ENCODE measurements at places on chromosomes 12 and 14.

GRCh38 chr12:25725931-25726330, 172.8 kb upstream of the LMNTD1 start:
- no peak for DNase-seq
- peaks cover 15% of the 10 kb centered on the region for H3K27me3 ChIP-seq
- no peaks in the 10 kb centered on the region for H3K36me3 ChIP-seq
- no peak overlapping the region for H3K27ac ChIP-seq
- no peaks in the 10 kb centered on the region for H3K4me1 ChIP-seq

DNA sequence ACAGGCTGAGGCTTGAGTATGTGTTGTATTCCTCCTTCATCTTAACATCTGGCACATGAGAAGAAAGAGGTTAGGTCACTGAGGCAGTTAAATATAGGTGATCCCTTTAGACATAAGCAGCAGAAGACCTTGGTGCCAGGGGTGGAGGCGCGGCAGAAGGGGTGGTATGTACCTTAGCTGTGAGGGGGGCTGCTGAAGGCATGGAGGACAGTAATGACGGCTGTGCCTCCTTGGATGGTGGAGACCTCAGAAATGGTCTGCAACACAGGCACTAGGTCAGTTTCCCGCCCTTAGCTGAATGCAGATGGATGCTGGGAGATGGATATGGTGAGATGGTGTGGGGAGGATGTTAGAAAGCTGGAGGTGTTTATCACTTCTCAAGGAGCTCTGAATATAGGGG, 1.5 kb upstream of the PNMA1 start:
- no peak for DNase-seq
- peaks cover 23% of the 10 kb centered on the region for H3K4me1 ChIP-seq
- no peaks in the 10 kb centered on the region for H3K27me3 ChIP-seq
- peak overlapping the region; percentile 17 for H3K27ac ChIP-seq

DNA sequence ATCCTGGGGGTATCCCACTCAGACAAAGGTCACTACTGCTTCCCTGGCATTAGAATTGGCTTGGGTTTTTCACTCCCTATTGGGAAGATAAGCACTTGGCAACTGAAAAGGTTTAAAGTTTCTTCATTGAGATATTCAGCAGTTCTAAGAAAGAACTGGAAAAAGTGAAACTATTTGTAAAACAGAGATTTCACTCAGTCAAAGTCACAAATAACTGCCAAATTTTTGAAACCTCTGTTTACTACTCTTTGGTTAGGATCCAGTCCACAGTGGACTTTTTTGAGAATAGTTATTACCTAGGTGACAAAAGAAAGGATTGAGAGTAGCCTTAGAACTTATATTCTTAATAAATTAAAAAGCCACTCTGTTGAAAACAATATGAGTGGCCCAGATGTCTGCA, 84.8 kb downstream of the FIGNL2 start:
- no peak overlapping the region for H3K4me3 ChIP-seq
- H3K4me1 ChIP-seq, result no peaks in the 10 kb centered on the region
- no peaks in the 10 kb centered on the region for H3K36me3 ChIP-seq
- H3K27ac ChIP-seq, result no peak overlapping the region
- no peak for DNase-seq

DNA sequence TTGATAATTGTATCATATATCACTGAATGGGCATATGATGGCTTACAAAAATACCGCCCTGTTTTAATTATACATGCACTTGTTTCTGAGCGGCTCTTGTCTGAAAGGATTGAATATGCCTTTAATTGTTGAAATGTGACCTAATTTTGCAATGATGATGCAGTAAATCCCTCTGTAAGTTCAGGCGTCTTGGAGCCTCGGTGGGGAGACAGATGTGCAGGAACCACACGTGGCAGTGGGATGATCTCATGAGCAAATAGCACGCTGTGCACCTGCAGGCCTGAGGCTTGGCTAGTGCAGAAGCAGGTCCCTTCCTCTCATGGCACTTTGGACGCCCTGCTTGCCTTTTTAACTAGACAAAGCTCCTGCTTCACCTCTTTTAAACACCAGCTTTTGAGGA, 49.3 kb upstream of the ASPG start:
- H3K4me1 ChIP-seq, result no peaks in the 10 kb centered on the region
- DNase-seq, result no peak
- H3K4me3 ChIP-seq, result no peak overlapping the region
- no peak overlapping the region for H3K27ac ChIP-seq
- H3K27me3 ChIP-seq, result 0 out of 2 replicates have a peak, but pooled peaks cover 2% of the 10 kb centered on the region

DNA sequence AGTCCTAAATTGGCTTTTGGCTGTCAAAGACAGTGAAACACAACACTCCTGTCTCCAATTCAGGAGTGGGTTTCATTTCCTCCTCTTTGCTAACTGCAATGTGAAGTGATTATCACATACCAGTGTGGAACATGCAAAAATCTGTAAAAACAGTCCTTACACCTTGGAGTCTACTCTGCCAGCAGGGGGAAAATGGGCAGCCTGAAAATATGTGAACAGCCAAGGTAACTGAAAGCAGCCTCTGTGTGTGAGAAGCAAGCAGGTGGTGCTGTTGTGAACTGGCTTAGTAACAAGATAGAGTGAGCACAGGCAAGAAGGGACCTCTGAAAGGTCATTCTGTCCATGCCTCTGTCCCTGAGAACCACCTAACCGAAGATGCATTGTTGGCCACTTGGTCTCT, 6.0 kb downstream of the PRMT8 start:
- H3K27me3 ChIP-seq, result no peaks in the 10 kb centered on the region
- DNase-seq, result no peak
- H3K4me3 ChIP-seq, result no peak overlapping the region
- H3K27ac ChIP-seq, result no peak overlapping the region
- no peaks in the 10 kb centered on the region for H3K36me3 ChIP-seq

DNA sequence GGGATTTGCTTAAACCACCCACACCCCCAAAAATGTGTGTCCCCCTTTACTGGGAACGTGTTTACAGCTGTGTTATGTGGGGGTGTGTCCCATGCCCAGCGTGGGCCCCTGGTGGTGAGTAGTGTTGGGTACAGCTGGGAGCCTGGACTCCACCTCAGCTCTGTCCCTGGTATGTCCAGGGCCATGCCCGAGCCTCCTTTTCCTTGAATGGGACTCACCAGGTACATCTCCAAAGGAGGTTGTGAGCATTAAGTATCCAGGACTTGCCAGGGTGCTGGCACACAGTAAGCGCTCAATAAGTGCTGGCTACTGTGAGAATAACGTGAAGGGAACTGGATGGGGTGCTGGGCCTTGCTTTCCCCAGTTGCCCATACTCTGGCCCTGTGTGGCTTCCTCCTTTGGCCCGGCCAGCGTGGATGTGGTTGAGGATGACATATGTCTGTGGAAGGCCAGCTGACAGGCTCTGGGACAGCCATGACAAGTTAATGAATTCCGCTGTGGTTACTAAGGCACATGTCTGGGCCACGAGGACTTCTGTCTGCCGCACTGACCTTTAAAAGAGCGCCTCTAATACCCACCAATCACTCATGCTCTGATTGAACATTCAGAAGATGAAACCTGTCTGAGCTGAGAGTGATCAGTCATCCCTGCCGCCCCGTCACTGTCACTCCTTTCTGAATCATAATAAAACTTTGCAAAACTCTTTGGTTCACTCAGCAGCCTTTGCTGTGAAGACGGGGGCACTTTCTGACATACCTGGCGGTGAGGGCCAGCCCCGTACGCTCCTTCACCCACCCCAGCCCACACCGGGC, 74.7 kb downstream of the DIO3 start:
- no peak for DNase-seq
- no peaks in the 10 kb centered on the region for H3K4me1 ChIP-seq
- no peaks in the 10 kb centered on the region for H3K27me3 ChIP-seq
- no peak overlapping the region for H3K4me3 ChIP-seq
- no peaks in the 10 kb centered on the region for H3K36me3 ChIP-seq
- H3K27ac ChIP-seq, result no peak overlapping the region

DNA sequence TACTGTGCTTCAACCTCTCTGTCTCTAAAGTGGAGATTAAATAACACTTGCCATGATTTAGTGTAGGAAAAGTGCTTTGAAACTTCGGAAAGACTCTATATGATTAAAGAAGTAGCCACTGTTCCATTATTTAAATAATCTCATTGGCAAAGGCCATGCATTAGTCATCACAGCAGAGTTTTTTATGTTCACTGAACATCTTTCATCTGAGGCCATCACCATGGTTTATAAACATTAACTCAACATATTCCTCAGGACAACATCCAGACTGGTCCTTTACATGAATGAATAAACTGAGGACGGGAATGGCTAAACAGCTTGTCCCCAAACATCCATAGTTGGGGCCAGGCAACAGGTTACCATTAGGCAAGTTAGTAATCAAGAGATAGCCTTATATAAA, 124.6 kb upstream of the FRMD6 start:
- H3K4me1 ChIP-seq, result no peaks in the 10 kb centered on the region
- H3K4me3 ChIP-seq, result no peak overlapping the region
- no peak for DNase-seq
- H3K27ac ChIP-seq, result no peak overlapping the region
- H3K36me3 ChIP-seq, result no peaks in the 10 kb centered on the region

- DNase-seq, result no peak
- no peaks in the 10 kb centered on the region for H3K27me3 ChIP-seq
- H3K27ac ChIP-seq, result no peak overlapping the region
- H3K4me3 ChIP-seq, result no peak overlapping the region
These were observed 504.7 kb downstream of the LRFN5 start for GRCh38 chr14:42111355-42111754.

GRCh38 chr12:52055731-52056711, 4.8 kb downstream of the NR4A1 start:
- DNase-seq, result no peak
- no peak overlapping the region for H3K4me3 ChIP-seq
- no peaks in the 10 kb centered on the region for H3K4me1 ChIP-seq
- no peaks in the 10 kb centered on the region for H3K27me3 ChIP-seq
- H3K27ac ChIP-seq, result no peak overlapping the region

DNA sequence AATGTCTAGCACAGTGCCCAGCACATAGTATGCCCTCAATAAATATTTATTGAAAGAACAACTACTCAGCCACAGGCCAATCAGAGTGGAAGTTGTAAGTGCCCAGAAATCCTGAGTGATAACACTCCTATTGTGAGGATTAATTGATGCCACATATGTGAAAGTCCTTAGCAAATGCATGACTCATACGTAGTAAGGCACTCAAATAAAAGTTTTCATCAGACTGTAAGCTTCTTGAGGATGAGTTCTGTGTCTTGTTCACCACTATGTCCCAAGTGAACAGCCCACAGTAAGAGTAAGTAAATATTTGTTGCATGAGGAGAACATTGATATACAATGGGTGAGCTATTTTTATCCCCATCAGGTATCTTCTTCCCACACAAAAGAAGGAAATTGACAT, 24.7 kb upstream of the ANO6 start:
- peaks cover 11% of the 10 kb centered on the region for H3K4me1 ChIP-seq
- no peak for DNase-seq
- H3K27ac ChIP-seq, result peak overlapping the region; percentile 10
- no peaks in the 10 kb centered on the region for H3K36me3 ChIP-seq

DNA sequence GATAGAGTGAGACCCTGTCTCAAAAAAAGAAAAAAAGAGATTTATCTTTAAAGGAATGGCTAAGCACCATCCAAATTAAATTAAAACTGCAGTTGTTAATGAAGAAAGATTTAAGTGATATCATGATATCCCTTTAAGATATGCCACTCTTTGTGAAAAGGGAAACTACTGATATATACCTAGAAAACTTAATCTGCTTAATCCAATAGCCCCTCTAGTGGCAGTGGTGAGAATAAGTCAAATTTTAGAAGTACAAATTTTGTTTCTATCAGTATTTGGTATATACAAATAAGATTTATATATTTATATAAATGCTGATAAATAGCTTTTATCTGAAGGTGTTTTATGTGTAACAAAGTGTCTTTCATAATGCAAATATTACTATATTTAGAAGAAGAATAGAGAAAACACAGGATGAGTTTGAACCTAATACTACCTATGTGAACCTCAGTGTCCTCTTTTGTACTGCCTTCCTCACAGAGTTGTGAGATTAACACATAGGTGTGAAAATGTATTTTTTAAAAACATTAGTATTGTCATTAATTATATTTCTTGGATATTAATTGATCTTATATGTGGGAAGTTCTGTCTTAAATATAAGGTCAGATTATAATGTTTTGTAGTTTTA, 51.4 kb upstream of the GARIN2 start:
- no peak for DNase-seq
- no peak overlapping the region for H3K4me3 ChIP-seq
- H3K36me3 ChIP-seq, result peaks cover 3% of the 10 kb centered on the region

GRCh38 chr12:81208187-81208911, 130.5 kb downstream of the ACSS3 start:
- no peaks in the 10 kb centered on the region for H3K36me3 ChIP-seq
- H3K4me1 ChIP-seq, result no peaks in the 10 kb centered on the region
- no peak overlapping the region for H3K27ac ChIP-seq

- H3K4me1 ChIP-seq, result no peaks in the 10 kb centered on the region
- DNase-seq, result no peak
- H3K4me3 ChIP-seq, result no peak overlapping the region
- H3K27me3 ChIP-seq, result no peaks in the 10 kb centered on the region
- H3K36me3 ChIP-seq, result no peaks in the 10 kb centered on the region
These were observed 12.2 kb upstream of the CLEC2A start for GRCh38 chr12:9944391-9944790.

GRCh38 chr12:105581420-105581819, 250.9 kb downstream of the C12orf75 start:
- no peak for DNase-seq
- H3K36me3 ChIP-seq, result no peaks in the 10 kb centered on the region
- no peak overlapping the region for H3K27ac ChIP-seq
- no peak overlapping the region for H3K4me3 ChIP-seq
- H3K4me1 ChIP-seq, result no peaks in the 10 kb centered on the region
- no peaks in the 10 kb centered on the region for H3K27me3 ChIP-seq

GRCh38 chr14:68977718-68978171, 1.4 kb downstream of the ACTN1 start:
- no peaks in the 10 kb centered on the region for H3K27me3 ChIP-seq
- no peak for DNase-seq
- H3K36me3 ChIP-seq, result peaks cover 8% of the 10 kb centered on the region
- H3K4me3 ChIP-seq, result peak overlapping the region; percentile 82
- H3K4me1 ChIP-seq, result peaks cover 24% of the 10 kb centered on the region

DNA sequence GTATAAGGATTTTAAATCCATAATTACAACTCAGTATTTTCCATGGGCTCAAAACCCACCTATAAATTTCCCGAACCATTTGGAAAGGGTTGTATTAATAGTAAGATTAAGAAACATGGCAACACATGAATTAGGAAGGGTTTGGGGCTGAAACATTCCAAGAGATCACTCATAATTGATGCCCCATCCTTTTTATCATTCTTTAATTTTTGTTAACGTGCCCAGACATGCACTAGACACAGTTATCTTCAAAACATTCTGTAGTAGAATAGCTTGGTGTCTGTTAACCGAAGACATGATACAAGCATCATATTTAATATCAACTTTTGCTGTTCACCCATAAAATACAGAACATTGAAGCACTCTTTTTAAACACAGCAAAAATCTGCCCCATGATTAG, 106.8 kb upstream of the FRMD6 start:
- peaks cover 24% of the 10 kb centered on the region for H3K4me1 ChIP-seq
- H3K27ac ChIP-seq, result peak overlapping the region; percentile 85
- peak overlapping the region; percentile 21 for H3K4me3 ChIP-seq
- no peaks in the 10 kb centered on the region for H3K27me3 ChIP-seq
- no peak for DNase-seq

Data from Panc1 (cell line).